IMR-90 (cell line): ENCODE measurements at places on chromosomes 1 and 21. TPM values are rescaled to one million over a fixed set of nuclear protein-coding genes. Genes with fewer than 3 reads are reported as not detected.

Gene VCAM1
- total RNA-seq = 19.7 and 21.1 TPM in 2 replicates

Gene PLA2G2A
- total RNA-seq = not detected in 2 replicates

Gene NPPB
- total RNA-seq = not detected in 2 replicates

Gene GBP6
- total RNA-seq = not detected in 2 replicates

Gene OR10J1
- total RNA-seq = not detected in 2 replicates

Gene SEC16B
- total RNA-seq = 2.8 and 4.3 TPM in 2 replicates

Gene SPRR4
- not detected in 2 replicates for total RNA-seq

Gene NPR1
- not detected in 2 replicates for total RNA-seq

Gene TLCD4
- 0.36 and 0.83 TPM in 2 replicates for total RNA-seq

Gene NR1I3
- not detected in 2 replicates for total RNA-seq

Gene RUNX3
- total RNA-seq = not detected in 2 replicates

Gene SH2D2A
- total RNA-seq = 0.28 TPM in 1 of 2 replicates, not detected in the other

Gene DPT
- total RNA-seq = not detected in 2 replicates

Gene CASQ2
- total RNA-seq = not detected in 2 replicates
